BJ (cell line): ENCODE measurements at places on chromosomes 12 and 14.

- DNase-seq, result peak; percentile 36
Observed at GRCh38 chr12:25518512-25518911, 34.6 kb downstream of the LMNTD1 start.

- DNase-seq, result no peak
Observed at GRCh38 chr12:26286186-26286585, 90.8 kb downstream of the SSPN start.

GRCh38 chr12:110744601-110745264, 2.0 kb upstream of the PPP1CC start:
- no peak for DNase-seq

GRCh38 chr14:61320806-61321384, 484 bp upstream of the PRKCH start:
- DNase-seq, result no peak

DNA sequence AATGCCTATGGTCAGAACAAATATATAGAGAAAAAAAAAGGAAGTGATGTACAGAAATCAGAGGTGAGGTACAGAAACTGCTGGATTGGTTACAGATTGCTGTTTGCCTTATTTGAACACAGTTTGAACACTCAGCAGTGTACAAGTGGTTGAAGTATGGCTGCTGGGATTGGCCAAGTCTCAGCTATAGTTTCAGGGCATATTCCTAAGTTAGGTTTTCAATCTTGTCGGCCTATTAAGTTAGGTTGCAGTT, 146.4 kb downstream of the LLPH start:
- DNase-seq, result no peak

- no peak for DNase-seq
Observed at GRCh38 chr12:8123124-8123912, at the start of gene CLEC4A. CLEC4A (plus strand) TSS chr12:8123617; CDS start chr12:8123879, 262 bp downstream.

- DNase-seq, result no peak
Observed at GRCh38 chr14:105532735-105533141, 6.4 kb downstream of the TMEM121 start.

GRCh38 chr12:25829192-25829591, 129.3 kb upstream of the RASSF8 start:
- peak; percentile 96 for DNase-seq

DNA sequence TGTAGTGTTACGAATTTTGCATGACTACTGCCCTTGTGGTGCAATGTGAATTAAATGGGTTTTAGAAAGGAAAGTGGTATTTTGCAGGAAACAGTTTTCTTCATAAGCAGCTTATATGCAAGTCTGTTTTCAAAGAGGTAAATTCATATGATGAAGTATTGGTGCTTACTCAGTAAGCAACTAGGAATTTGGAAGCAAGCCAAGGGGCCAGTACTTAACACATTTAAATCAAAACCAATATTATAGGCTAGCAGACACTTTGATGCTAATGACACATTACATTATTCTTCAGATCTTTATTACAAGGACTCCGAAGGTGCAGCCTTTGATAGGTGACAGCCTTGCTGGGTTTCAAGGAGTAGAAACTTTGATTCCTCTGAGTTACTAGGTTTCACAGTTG, 23.1 kb downstream of the MGAT4C start:
- no peak for DNase-seq

GRCh38 chr12:3200032-3200617, 122.9 kb downstream of the TSPAN9 start:
- DNase-seq, result no peak

DNA sequence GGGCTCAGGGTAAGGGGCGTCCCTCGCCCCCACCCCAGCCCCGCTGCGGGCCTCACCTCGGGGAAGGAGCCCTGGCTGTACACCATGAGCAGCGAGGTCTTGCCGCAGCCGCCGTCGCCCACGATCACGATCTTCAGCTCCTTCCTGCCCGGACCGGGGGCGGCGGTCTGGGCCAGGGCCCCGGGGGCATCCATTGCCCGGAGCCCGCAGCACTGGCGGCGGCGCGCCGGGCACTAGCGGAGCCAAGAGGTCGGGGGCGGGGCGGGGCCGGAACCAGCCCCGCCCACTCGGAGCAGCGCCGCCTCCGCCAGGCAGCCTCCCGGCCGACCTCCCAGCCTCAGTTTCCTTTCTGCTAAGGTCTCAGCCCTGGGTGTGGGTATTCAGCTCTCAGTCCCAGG, at the start of gene RHOF:
Gene RHOF (minus strand): TSS at position 249 of the 398 bp plus-strand sequence. CDS start 55 bp downstream, at position 194.
- DNase-seq, result no peak

GRCh38 chr12:57816855-57817151, 1.7 kb downstream of the AVIL start:
- DNase-seq, result no peak

GRCh38 chr14:61184112-61184511, 97.0 kb downstream of the TMEM30B start:
- DNase-seq, result peak; percentile 87

DNA sequence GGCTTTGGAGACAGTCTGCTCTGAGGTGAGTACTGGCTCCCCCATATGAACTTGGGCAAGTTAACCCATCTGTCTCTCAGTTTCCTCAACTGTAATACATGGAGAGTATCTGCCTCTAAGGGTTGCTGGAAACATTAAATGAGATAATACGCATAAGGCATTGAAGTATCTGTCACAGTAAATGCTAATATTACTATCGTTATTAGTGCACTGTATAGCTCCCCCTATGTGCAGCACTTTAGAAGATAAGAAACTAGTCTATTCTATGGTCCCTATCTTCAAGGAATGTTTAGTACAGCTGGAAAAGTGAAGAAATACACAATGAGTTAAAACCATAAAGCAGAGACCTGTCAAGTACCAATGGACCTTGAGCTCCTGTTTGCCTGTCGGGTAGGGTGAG, 51.7 kb upstream of the CFL2 start:
- DNase-seq, result no peak

DNA sequence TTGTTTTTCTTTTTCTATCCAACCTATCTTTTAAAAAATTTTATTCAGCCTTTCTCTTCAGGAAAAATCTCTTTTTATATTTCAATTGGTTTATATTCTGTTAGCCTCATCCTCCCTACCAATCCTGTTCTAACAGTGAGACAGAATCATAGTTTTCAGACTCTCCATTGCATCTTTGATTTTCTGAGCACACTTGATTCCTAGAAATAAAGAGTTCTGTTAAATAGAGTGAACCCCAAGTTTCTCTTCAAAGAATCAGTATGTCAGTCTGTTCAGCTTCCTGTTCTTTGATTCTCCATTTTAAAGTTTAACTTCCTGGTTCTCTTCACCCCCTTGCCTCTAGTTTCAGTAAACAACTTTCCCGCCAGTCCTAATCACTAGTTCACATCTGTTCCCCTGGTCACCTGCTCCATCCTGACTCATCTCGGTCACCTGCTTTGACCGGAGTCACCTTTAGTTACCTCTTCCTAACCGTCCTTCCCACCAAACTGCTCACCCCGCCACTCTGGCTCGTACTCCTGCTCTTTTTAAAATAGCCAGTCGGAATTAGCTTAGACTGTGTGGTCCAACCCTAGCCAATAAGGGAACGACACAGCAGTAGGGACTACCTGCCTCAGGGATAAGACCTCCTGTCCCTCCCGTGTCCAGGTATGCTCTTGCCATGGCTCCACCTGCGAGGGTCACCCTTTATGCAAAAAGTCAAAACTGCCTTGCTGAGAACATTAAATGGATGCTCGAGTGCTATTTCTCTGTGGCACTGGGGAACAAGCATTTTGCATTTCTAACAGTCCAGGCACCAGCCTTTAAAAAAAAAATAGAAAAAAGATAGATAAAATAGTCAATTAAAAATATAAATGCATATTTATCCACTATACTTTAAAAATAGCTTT, 48.4 kb downstream of the DDX51 start:
- DNase-seq, result no peak

- no peak for DNase-seq
Observed at GRCh38 chr12:57772429-57773322, at the start of gene EEF1AKMT3. EEF1AKMT3 (plus strand) TSS chr12:57772614; CDS start chr12:57772725, 111 bp downstream.

GRCh38 chr12:6980740-6981139, 10.0 kb downstream of the EMG1 start:
- no peak for DNase-seq

DNA sequence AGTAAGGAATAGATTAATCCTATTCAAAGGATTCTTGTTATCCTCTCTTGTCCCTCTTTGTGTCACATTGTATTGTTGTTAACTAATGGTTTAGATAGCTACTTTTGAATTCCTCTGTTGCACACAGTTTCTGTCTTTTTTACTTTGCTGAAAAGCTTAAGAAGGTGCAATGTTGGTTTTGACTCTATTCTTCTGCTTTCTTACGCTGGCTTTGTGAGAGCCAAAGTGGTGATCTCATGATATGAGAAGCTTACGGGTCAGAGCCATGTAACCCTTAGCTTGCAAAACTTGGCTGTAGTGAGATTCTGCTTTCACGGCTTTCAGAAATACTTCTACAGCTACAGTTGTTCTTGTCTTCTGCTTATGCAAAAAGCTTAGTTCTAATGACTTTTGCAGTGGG, 239.7 kb downstream of the TRHDE start:
- DNase-seq, result peak; percentile 26

DNA sequence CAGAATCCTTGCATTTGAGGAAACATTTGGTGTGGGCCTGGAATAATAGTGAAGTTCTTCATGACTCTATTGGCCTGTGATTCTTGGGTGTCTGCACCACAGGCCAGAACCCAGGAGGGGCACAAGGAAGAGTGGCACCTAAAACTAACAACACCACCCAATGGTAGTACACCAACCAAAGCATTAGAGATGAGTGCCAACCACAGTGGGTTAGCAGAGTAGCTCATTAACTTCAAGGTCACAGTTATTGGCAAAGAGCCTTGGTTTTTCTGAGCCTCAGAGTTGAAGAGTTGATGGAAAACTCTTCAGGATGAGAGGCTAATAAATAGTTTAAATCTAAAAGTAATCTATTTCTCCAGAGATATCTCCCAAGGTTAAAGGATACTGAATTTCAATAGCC, 57.0 kb downstream of the HELB start:
- no peak for DNase-seq

GRCh38 chr14:103657471-103657870, 28.5 kb downstream of the KLC1 start:
- DNase-seq, result no peak

DNA sequence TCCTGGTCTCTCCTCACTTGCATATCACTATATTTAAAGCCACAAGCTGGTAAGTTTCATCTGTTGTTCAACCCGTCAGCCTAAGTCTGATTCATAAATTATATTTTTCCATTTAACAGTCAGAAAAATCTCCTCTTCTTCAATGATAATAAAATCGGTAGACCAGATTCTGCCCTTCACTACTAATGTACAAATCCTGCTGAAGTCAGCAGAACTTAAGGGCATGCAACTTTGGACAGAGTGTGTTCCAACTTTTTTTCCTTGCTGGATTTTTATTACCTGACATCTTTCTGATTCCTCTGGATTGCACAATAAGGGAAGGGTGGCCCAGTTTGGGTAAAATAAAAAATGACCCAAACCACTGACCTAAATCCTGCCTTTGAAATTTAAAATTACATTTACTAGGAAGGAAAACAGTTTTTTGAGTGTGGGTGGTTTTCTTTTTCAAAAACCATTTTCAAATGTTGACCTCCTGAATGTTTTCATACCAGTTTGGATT, 125.4 kb upstream of the DIO2 start:
- no peak for DNase-seq

GRCh38 chr12:113735131-113735530, 231.0 kb downstream of the RBM19 start:
- no peak for DNase-seq

GRCh38 chr12:92149563-92149962, 3.9 kb upstream of the BTG1 start:
- DNase-seq, result no peak

- DNase-seq, result no peak
Observed at GRCh38 chr12:53476769-53477209, 22.5 kb downstream of the MAP3K12 start.

DNA sequence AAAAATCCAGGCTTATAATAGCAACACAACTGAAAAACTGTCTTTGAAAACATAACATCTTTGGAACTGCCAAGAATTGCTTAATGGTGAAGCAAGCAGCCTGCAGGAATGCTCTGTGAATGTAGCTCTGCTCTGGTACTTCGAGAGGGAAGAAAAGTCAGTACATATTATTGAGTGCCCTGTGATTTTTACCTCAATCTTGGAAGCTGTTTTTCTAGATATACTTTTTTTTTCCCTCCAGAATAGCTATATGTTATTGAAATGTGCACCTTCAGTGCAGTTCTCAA, 508.1 kb downstream of the PCNX1 start:
- DNase-seq, result no peak

GRCh38 chr14:74488786-74489397, 4.2 kb downstream of the NPC2 start:
- no peak for DNase-seq

DNA sequence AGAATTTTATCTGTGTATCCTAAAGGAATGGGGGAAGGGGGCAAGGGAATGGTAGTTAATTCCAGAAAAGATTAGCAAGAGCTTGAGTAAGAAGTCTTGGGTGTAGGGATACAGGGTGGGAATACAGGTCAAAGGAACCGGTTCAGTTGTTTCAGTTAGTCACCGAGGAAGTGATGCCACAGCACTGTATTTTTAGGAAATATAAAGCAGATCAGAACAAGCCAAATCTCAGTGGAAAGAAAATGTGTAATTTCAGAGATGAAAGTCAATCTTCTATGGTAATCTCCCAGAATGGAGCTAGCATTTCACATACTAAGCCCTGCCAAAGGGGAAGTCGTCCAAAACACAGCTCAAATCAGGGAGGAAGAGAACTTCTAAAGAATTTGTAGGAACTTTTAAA, 4.7 kb upstream of the TUBA1C start:
- no peak for DNase-seq

DNA sequence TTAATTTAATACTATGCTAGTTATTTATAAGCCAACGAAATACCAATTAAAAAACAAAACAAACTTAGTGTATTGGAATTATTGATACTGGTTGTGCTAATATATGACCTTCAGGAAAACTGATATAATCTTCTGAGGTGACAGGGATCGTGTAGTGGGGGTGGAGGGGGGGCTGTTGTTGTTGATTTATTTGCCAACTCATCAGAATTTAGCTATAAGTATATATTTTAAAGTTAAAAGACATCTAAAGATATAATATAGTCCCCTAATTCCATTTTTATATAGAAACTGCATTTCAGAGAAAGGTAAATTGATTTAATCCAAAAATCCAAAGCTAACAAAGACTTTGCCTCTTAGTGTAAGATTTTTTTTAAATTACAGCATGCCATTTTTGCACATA, 210.5 kb downstream of the LRRK2 start:
- DNase-seq, result no peak

DNA sequence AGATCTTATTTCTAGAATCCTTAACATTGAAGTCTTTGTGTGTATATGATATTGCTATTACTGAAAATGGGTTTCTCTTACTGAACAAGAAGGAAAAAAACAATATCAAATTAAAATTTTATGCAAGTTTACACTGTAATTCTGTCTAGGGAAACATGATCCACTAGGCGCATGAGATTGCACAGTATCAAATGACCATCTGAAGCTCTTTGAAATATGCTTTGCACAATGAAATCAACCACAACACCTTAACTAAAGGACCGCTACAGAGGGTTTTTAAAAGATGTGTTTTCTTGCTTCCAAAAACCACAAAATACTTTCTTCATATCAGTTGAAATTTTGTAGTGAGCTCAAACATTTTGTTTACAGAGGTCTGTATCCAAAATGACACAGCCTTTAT, 15.1 kb upstream of the KERA start:
- no peak for DNase-seq
